HTR-8/SVneo (cell line): ENCODE measurements at places on chromosomes 7 and 10.

GRCh38 chr7:92669616-92670165 lies 79.5 kb upstream of the FAM133B start:
- DNase-seq, result no peak

DNA sequence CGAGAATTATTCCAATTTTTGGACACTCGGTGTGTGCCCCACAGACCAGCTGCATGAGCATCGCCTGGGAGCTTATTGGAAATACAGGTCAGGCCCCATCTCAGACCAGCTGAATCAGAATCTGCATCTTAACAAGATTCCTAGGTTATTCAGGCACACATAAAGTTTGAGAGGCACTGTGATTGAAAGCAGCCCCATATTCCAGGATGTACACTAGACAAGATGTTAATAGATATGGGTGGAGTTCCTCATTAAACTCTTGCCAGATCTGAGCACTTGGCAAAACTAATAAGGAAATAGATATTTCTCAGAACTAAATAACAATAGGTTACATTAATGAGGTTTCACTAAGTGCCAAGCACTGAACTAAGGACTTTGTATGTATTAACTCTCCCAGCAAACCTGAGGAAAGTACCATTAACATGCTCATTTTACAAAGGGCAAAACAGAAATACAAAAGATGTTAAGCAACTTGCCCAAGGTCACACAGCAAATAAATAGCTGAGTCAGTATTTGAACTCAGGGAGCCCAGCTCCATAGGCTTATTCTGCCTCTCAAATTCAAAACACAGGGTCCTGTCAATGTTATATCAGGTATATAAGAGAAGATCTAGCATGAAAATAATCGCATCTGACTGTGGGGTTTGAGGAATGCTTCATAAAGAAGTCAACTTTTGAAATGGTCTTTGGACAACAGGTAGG lies 29.9 kb downstream of the PPP1R3C start:
- DNase-seq, result no peak

GRCh38 chr7:13604178-13604577 lies 385.3 kb downstream of the ETV1 start:
- no peak for DNase-seq

- no peak for DNase-seq
Measured at GRCh38 chr7:120992965-120993494, 4.5 kb downstream of the CPED1 start.

- DNase-seq, result peak; percentile 77
Measured at GRCh38 chr7:2522780-2523433, 3.3 kb downstream of the LFNG start.

DNA sequence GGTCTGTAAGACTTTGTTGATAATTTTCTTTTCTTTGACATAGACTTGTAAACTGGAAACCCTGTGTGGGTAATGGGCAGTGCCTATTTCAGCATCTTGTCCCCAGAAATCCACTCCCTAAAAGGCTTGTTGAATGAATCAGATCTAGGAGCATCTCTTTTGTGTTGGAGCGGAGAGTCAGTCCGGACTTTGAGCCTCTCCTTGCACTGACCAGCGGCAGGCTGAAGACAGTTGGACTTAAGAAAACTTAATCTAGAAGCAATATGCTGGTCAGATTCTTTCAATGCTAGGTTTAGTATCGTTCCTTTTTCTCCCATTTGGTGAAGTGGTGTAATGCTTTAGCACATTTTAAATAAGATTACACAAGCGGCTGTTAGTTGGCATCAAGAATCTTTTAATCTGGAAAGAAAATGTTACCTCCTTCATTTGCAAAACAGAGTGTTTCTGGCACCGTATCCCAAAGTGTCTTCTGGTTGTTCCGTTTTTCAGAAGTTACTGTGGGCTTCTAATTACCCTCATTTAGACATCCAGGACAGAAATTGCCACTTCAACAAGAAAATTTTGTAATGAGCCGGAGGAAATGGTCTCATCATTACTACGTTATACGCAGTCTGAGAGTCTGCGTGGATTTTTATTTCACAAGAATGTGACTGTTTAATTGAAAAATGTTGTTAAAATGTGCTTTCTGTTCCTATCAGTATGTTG lies 74.7 kb downstream of the CUX1 start:
- no peak for DNase-seq

DNA sequence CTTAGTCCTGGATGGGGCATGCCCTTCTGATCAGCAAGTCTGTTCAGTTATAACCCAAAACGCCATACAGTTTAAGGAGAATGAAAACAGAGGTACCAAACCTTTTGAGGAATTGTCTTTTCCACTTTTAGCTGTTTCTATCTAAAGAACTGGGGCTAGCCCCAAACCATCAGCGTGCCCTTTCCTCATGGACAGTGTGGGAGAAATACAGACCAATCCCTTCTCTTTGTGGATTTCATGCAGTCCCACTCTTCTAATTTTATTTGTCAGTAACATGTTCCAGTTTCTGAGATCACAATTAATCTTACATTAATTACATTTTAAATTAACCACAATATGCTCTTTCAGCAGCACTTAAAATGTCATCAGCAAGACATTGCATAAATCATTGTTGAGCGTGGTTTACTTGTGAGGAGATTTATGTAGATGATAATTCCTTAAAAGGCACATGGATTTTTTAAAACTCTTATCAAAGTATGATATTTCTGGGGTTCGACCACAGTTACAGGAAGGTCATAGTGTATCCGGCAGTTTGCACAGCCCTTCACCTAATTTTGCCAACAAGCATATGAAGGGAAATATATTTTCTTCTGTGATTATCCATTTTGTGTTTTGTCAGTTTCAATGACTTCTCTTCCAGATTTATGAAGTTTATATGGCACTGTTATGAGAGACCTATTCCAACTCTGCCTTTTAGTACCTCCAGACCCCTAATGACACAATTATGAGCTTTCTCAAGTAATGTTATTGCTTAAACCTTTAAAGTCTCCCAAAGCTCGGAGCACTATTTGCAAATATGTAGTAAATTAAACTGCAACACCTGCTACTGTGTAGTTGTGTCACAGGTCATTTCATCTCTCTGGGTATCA lies 868.4 kb upstream of the C7orf33 start:
- no peak for DNase-seq

- no peak for DNase-seq
Measured at GRCh38 chr7:157320608-157320980, 16.2 kb upstream of the DNAJB6 start.

GRCh38 chr7:40608321-40609075 lies 473.7 kb downstream of the SUGCT start:
- no peak for DNase-seq

- no peak for DNase-seq
Measured at GRCh38 chr7:64999165-65000004, 7.1 kb downstream of the ERV3-1 start.

GRCh38 chr10:93081318-93081717 lies 7.6 kb downstream of the CYP26A1 start:
- no peak for DNase-seq

GRCh38 chr7:149248777-149249176 lies 9.3 kb downstream of the ZNF212 start:
- no peak for DNase-seq

GRCh38 chr7:5420881-5421713 lies 2.5 kb downstream of the TNRC18 start:
- DNase-seq, result no peak

DNA sequence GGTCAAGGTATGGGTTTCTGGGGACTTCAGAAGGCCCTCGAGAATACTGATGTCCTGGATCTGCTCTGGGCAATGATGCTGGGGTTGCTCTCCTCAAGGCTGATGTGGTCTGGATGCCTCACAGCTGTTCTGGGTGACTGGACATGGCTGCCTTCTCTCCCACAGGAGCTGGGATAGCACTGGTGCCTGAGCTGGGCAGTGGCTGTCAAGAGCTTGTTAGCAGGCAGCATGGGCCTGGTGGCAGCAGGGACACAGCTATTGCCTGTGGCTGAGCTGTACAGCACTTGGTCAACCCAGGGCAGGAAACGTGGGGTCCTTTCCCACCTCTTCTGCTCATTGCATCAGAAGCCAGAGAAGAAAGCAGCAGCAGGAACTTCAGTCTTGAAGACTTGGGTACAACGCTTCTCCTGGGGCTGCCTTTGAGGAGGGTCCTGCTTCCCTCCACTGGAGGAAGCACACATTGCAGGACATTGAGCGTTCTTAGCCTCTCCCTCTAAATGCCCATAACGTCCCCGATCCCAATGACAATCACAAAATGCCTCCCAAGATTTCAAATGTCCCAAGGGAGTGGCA lies 13.0 kb downstream of the ADCYAP1R1 start:
- no peak for DNase-seq

DNA sequence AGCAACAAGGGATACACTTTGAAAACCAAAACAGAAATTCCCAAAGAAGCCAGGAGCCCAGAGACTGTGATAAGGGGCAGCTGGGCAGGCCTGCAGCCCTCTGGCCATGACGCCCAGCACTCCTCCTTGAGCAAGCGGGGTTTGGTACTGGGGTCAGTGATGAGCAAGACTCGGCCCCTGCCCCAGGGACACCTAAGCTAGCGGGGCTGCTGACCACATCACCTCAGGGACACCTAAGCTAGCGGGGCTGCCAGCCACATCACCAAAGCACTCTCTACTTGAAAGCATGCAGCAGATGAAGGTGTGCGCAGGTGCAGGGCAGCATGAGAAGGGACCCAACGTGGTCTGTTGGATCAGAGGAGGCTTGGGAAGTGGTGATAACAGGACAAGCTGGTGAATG lies 108.0 kb upstream of the PPP2R2D start:
- no peak for DNase-seq

DNA sequence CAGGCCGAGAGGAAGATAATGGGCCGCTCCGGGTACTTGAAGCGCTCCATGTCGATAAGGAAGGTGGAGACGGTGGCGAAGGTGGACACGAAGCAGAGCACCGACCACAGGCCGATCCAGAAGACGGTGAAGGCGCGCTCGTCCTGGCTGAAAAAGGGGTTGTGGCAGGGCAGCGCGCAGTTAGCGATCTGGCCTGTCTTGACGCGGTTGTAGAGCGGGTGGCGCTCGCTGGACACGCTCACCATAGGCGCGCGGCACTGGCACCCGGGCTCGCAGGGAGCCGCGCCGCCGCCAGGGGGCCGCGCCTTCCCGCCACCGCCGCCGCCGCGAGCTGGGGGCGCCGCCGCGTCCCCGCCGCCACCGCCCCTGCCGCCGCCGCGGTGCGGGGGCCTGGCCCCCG lies 1.6 kb downstream of the FZD8 start:
- DNase-seq, result peak; percentile 69

DNA sequence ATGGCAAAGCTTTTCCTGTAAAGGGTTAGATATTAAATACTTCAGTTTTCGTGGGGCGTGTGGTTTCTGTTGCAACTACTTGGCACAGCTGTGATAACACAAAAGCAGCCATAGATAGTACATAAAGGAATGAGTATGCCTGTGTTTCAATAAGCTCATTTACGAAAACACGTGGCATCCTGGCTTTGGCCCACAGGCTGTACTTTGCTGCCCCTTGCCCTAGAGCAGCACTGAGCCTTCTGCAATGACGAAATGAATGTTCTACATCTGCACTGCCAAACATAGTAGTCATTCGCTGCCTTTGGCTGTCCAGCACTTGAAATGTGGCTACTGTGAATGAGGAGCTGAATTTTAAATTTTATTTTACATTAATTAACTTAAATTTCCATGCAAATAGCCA lies 376.2 kb upstream of the TPK1 start:
- no peak for DNase-seq

- peak; percentile 5 for DNase-seq
Measured at GRCh38 chr7:85890244-85890811, 703.5 kb upstream of the SEMA3D start.

DNA sequence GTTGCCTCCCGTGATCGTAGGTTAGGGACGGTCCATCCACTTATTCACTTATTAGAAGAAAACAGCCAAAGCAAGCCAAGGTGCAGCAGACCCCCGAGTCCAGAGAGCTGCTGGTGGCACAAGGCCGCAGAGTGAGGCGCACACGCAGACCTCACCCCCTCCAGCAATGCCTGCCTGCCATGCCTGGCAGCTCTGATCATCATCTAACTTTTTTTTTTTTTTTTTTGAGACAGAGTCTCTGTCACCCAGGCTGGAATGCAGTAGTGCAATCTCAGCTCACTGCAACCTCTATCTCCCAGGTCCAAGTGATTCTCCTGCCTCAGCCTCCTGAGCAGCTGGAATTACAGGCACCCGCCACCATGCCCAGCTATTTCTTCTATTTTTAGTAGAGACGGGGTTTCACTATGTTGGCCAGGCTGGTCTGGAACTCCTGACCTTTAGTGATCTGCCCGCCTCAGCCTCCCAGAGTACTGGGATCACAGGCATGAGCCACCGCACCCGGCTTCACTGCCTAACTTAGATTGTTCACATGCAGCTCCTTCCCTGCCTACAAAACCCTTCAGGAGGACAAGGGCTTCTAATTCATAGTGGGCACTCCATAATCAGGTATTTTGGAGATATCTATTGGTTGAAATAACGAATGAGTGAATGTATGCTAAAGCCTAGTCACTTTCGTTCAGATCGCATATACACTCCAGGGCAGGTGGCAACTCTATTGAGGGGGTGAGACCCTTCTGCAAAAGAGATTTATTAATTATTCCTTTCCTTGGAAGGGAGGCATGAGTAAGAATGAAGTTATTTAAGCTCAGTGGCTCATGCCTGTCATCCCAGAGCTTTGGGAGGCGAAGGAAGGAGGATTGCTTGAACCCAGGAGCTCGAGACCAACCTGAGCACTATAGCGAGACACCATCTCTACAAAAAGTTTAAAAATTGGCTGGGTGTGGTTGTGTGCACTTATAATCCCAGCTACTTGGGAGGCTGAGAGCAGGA lies 15.9 kb downstream of the TRIM56 start:
- DNase-seq, result no peak

DNA sequence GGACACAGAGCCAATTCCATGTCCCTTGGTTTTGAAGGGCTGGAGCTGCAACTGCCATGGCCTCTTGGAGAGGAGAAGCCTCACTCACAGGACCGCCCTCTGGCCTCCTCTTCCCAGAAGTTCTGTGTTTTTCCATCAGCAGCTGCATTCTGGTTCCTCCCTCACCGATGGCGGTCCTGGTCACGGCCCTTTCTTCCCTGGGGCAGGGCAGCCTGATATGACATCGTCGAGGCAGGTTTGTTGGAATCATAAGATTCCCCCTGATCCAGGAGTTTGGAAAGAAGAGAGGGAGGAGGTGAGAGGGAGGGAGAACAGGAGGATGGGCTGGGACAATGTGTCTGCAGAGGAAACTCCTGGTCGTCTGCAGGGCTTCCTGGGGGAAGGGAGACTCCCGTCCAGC lies 82.7 kb upstream of the PDZD8 start:
- DNase-seq, result no peak

DNA sequence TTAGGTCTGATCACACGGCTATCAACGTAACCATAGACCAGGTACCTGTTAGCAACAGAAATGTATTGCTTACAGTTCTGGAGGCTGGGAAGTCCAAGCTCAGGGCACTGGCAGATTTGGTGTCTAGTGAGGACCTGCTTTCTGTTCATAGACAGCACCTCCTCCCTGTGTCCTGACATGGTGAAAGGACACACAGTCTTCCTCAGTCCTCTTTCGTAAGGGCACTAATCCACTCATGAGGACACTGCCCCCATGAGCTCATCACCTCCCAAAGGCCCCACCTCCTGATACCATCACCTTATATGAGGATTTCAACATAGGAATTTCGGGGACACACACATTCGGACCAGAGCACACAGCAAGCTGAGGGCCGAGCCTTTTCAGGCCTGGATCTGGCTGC lies 71.4 kb upstream of the BTBD16 start:
- no peak for DNase-seq

GRCh38 chr7:116530107-116530820 lies 5.4 kb downstream of the CAV1 start:
- DNase-seq, result no peak

- DNase-seq, result peak; percentile 76
Measured at GRCh38 chr7:936386-937054, 18.0 kb downstream of the ADAP1 start.

- DNase-seq, result peak; percentile 64
Measured at GRCh38 chr7:74306730-74307469, 17.7 kb downstream of the CLIP2 start.

- no peak for DNase-seq
Measured at GRCh38 chr10:1126461-1126860, 70.3 kb downstream of the WDR37 start.
